CD8-positive, alpha-beta memory T cell (primary cell): ENCODE measurements at places on chromosomes 6 and 20. TPM values are rescaled to one million over a fixed set of nuclear protein-coding genes. Genes with fewer than 3 reads are reported as not detected.

DNA sequence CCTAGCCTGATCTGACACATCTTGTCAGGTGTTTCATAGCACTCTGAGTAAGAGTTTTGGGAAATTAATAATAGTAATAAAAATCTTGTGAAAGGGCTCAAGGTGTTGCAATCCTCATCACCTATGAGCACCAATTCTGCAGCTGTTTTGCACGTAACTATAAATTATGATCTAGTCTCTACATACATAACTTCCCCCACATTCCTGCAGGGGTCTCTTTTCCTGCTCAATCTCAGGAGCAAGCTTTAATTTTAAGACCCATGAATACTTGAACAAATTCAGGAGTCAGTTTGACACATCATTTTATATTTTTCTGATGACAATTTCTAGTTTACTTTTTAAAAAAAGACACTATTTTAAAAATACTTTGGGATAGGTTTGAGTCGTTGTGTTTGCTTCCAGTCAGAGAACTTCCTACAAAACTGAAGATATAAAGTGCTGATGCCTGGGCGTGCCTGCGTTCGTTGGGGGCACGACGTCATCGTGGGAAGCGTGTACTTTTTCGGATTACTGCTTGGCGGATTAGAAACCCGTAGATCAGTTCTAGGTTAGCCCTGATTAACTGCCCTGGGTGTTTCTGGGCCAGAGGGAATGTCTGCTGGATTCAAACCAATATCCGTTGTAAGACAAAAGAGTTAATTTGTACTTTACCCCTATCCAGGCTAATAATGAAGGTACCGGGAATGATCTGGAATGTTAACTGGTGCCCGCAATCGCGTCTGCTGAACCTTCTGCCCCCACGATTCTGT is 1.0 kb upstream of the E2F3 start:
- peak overlapping the region; percentile 96 for H3K4me3 ChIP-seq
- peak overlapping the region; percentile 76 for H3K27ac ChIP-seq
- no peaks in the 10 kb centered on the region for H3K27me3 ChIP-seq
- no peaks in the 10 kb centered on the region for H3K36me3 ChIP-seq

- no peak overlapping the region for H3K4me3 ChIP-seq
- no peaks in the 10 kb centered on the region for H3K36me3 ChIP-seq
- DNase-seq: no peak
- H3K4me1 ChIP-seq: no peaks in the 10 kb centered on the region
- no peaks in the 10 kb centered on the region for H3K27me3 ChIP-seq
- no peak overlapping the region for H3K27ac ChIP-seq
Measured at GRCh38 chr6:48135323-48136084, 24.5 kb upstream of the PTCHD4 start.

GRCh38 chr6:11324453-11325015 is 92.1 kb upstream of the NEDD9 start:
- no peak for DNase-seq
- no peaks in the 10 kb centered on the region for H3K36me3 ChIP-seq
- H3K4me1 ChIP-seq: no peaks in the 10 kb centered on the region

GRCh38 chr20:63183422-63184146 is 32.3 kb downstream of the YTHDF1 start:
- no peaks in the 10 kb centered on the region for H3K36me3 ChIP-seq
- H3K4me1 ChIP-seq: peaks cover 6% of the 10 kb centered on the region
- H3K4me3 ChIP-seq: no peak overlapping the region
- DNase-seq: peak; percentile 61
- no peak overlapping the region for H3K27ac ChIP-seq
- H3K27me3 ChIP-seq: peaks cover 15% of the 10 kb centered on the region

Gene SNRNP48
- total RNA-seq: 15.0 TPM

Gene ZC3H12D
- total RNA-seq: 83.5 TPM

GRCh38 chr6:133571681-133572080 is 317.2 kb upstream of the TCF21 start:
- H3K4me1 ChIP-seq: no peaks in the 10 kb centered on the region
- no peak overlapping the region for H3K4me3 ChIP-seq
- no peaks in the 10 kb centered on the region for H3K36me3 ChIP-seq
- no peak for DNase-seq
- no peak overlapping the region for H3K27ac ChIP-seq
